ENCODE measurements at places on chromosomes 7 and 10.

DNA sequence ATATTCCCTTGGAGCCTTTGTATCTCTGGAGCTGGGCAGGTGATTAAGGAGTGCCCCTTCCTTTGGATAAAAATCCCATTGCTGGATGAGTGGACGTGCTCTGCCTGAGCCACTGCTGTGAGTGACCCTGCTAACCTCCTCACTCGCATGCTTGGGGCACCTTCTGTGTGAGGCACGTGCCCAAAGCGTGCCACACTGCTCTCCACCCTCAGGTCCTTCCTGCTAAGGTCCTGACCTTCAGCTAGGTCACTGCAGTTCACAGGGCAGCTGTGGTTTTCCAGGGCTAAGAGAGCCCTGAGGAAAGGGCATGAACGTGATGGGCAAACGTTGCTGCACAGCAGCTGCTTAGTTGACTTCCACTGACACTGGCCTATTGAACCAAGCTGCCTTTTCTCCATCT lies 204.4 kb upstream of the COBL start:
- DNase-seq, result no peak

DNA sequence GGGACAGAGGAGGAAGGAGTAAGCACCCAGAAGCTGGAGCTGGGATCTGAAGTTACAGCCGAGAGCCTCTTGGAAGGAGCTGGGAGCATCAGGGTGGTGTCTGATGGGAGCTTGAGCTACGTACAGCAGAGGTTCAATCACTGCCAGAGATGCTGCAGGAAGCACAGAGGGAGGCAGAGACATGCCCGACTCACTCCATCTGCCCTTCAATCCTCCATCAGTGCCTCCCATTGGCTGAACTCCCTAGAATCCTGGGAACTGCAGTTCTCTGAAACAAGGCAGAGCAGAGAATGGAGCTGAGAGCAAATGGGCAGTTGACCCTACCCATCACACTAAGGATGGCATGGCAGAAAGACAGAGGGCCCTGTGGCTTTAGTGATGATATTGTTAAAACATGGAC lies 40.0 kb upstream of the CTBP2 start:
- no peak for DNase-seq

- DNase-seq, result no peak
Measured at GRCh38 chr10:72954596-72955554, at the start of gene PLA2G12B. Gene PLA2G12B (minus strand): TSS chr10:72954806. CDS start chr10:72954685, 121 bp downstream.

DNA sequence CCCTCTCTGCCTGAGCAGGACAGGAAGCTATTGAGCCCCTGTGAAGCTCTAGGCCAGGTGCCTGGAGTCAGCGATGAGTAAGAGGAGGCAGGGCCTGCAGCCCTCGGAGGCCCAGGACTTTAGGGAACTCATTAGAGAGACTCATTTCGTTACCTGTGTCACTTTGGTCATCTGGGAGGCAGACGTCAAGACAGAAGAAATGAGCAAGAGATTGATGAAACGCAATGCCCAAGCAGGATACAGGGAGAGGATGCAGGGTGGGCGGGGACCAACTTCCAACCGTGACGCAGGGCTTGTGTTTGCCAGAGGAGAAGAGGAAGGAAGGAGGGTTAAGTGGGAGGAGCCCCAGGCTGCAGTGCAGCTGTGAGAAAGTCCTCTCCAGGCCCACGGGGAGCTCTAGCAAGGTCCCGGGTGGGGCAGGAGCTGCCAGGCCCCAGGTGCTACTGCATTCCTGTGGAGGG lies 26.4 kb upstream of the GNA12 start:
- DNase-seq, result peak; percentile 44

- DNase-seq, result peak; percentile 0
Measured at GRCh38 chr10:80501913-80502521, 35.7 kb upstream of the SH2D4B start.

GRCh38 chr7:96118449-96119001 lies 203.4 kb downstream of the SLC25A13 start:
- no peak for DNase-seq
